ENCODE measurements at places on chromosomes 7 and 10. TPM values are rescaled to one million over a fixed set of nuclear protein-coding genes. Genes with fewer than 3 reads are reported as not detected.

Gene KLHL7
- 19.9 TPM for total RNA-seq

DNA sequence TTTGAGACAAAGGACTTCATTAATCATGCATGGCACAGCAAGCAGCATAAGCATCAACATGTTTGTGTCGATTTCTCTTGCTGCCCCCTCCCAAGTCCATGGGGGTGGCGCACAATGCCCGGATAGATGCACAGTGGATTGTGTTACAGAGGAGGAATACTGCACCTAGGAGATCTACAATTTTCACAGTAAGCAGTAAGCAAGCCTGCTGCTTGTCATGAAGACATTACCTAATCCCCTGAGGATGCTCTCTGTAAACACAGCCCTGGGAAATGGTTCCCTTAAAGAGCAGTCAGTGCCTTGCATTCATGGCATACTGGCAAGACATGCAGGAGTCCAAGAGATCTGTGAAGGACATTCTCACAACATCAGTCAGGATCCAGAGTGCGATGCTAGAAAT, 137.7 kb downstream of the ETV1 start:
- H3K4me1 ChIP-seq, result peaks cover 19% of the 10 kb centered on the region
- H3K27me3 ChIP-seq, result no peaks in the 10 kb centered on the region
- no peak overlapping the region for H3K4me3 ChIP-seq
- no peak overlapping the region for H3K27ac ChIP-seq
- DNase-seq, result no peak

Gene GJC3
- total RNA-seq, result not detected

DNA sequence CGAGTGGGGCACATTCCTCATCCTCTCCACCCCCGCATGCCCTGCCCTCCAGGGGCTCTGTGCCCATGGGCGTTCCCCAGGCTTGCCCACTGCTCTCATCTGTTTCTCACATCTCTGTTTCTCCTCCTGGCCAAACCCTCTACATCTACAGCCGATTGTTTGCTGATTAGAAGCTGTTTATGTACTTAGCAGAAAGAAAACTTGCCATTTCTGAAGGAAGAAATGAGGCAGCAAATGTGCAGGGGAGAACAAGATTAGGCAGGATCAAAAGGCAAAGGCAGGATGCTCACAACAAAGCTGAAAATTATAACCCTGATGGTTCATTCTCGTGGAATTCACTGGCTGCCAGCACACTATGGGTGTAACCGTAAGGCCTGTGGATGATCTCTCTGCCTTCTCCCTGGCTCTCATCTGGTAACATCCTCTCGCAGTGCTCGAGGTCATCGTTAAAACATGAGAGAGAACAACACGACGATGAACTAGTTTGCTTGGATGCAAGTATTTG, 111.6 kb upstream of the KLF14 start:
- no peak for DNase-seq
- no peaks in the 10 kb centered on the region for H3K36me3 ChIP-seq
- H3K27me3 ChIP-seq, result peaks cover 8% of the 10 kb centered on the region
- H3K27ac ChIP-seq, result no peak overlapping the region

Gene NUTM2E
- total RNA-seq, result 0.18 TPM

Gene FGFBP3
- total RNA-seq, result 2.0 TPM

GRCh38 chr10:1368842-1369171, 312.6 kb downstream of the WDR37 start:
- H3K36me3 ChIP-seq, result no peaks in the 10 kb centered on the region
- no peak overlapping the region for H3K27ac ChIP-seq
- H3K4me1 ChIP-seq, result no peaks in the 10 kb centered on the region
- no peak overlapping the region for H3K4me3 ChIP-seq

Gene CALN1
- not detected for total RNA-seq

- H3K27ac ChIP-seq, result peak overlapping the region; percentile 92
- no peaks in the 10 kb centered on the region for H3K27me3 ChIP-seq
- H3K4me3 ChIP-seq, result peak overlapping the region; percentile 35
- H3K4me1 ChIP-seq, result peaks cover 93% of the 10 kb centered on the region
Measured at GRCh38 chr10:6561552-6561951, 18.5 kb downstream of the PRKCQ start.

GRCh38 chr7:77199013-77199966, at the start of gene FGL2:
FGL2 (minus strand) TSS chr7:77199819; CDS start chr7:77199793, 26 bp downstream.
- H3K4me3 ChIP-seq, result peak within 1 kb of the TSS; percentile 78
- H3K4me1 ChIP-seq, result peaks cover 46% of the 10 kb centered on the region
- H3K36me3 ChIP-seq, result peaks cover 4% of the 10 kb centered on the region
- no peaks in the 10 kb centered on the region for H3K27me3 ChIP-seq

DNA sequence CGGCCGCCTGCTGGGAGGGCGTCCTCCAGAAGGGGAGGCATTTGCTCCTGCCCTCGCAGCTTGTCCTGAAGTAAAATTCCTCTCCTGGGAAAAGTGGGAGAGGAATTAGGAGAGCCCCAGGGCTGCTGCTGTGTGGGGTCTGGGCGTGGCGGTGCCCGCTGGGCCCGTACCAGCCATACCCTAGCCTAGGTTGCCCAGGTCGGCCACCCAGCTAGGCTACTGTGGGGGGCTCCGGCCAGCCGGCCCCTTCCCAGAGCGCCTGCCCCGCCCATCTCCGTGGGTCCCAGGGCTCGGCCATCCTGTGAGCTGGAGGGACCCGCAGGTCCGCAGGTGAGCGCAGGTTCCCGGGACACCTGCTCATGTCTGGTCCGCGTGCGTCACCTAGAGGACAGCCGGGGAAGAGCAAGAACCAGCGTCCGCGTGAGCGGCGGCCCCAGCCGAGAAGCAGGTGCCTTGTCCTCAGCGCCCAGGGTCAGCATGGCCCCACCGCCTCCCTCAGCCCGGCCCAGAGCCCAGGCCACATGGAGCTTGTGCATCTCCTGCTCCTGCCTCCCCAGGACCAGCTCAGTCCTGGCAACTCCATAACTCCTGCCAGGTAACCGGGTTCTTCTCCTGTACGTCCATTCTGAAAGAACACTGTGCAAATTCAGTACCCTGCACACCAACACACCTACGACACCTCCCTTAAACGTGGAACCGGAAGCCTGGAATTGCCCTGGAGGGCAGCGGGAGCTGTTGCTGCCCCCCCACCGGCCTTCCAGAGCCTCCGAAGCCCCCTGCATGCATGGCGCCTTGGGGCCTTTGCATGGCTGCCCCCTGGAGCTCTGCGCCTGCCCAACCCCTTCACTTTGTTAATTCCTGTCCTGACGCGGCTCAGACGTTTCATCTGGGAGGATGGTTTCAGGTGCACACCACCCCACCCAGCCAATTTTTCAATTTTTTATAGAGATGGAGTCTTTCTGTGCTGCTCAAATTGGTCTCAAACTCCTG, 22.8 kb upstream of the FOXL3 start:
- H3K27ac ChIP-seq, result no peak overlapping the region
- H3K36me3 ChIP-seq, result peaks cover 6% of the 10 kb centered on the region
- H3K27me3 ChIP-seq, result no peaks in the 10 kb centered on the region

- peaks cover 3% of the 10 kb centered on the region for H3K36me3 ChIP-seq
- no peak for DNase-seq
- no peak overlapping the region for H3K27ac ChIP-seq
- H3K27me3 ChIP-seq, result no peaks in the 10 kb centered on the region
- H3K4me1 ChIP-seq, result peaks cover 18% of the 10 kb centered on the region
Measured at GRCh38 chr7:139722604-139723003, 55.2 kb downstream of the HIPK2 start.

GRCh38 chr10:13106387-13107045, 6.6 kb downstream of the OPTN start:
- H3K27ac ChIP-seq, result peak overlapping the region; percentile 97
- H3K36me3 ChIP-seq, result peaks cover 84% of the 10 kb centered on the region
- no peak for DNase-seq
- peaks cover 84% of the 10 kb centered on the region for H3K4me1 ChIP-seq
- H3K27me3 ChIP-seq, result no peaks in the 10 kb centered on the region
- H3K4me3 ChIP-seq, result peak overlapping the region; percentile 8

DNA sequence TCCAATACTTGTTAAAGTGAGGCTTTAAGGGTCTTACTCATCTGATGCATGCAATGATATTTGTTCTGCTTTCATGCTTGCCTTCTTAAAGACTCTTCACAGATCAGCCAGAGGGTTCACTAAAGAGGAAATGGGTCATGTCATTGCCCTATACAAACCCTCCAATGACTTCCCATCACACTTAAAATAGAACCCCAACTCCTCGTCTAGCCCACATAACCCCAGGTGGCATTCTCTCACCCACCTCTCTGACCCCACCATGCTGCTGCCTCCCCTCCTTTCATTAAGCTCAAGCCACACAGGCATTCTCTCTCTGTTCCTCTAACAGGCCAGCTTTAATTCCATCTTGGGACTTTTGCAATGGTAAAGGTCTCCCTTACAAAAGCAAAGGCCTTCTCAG, 253.6 kb downstream of the GRID1 start:
- no peaks in the 10 kb centered on the region for H3K27me3 ChIP-seq
- no peaks in the 10 kb centered on the region for H3K4me1 ChIP-seq
- no peak overlapping the region for H3K4me3 ChIP-seq
- no peak for DNase-seq
- no peaks in the 10 kb centered on the region for H3K36me3 ChIP-seq
- H3K27ac ChIP-seq, result no peak overlapping the region

DNA sequence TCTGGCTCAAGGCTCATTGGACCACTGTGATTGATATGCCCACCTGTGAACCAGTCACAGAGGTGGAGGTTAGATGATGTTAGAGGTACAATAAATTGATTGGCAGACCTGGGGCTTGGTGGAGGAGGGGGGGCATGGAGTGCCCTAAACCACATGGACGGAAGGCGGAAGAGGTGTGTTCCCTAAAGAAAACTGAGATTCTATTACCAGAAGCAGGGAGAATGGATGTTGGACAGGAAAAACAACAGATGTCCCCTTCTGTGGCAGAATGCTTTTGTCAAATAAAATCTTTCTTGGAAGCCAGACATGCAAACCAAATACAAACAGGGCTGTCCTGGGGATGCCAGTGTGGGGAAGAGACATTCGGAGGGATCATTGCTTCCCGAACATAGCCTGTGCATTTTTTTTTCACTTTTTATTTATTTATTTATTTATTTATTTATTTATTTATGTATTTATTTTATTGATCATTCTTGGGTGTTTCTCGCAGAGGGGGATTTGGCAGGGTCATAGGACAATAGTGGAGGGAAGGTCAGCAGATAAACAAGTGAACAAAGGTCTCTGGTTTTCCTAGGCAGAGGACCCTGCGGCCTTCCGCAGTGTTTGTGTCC, 433.9 kb downstream of the RPS24 start:
- H3K27ac ChIP-seq, result no peak overlapping the region
- H3K36me3 ChIP-seq, result no peaks in the 10 kb centered on the region
- no peaks in the 10 kb centered on the region for H3K4me1 ChIP-seq
- DNase-seq, result no peak
- no peaks in the 10 kb centered on the region for H3K27me3 ChIP-seq

DNA sequence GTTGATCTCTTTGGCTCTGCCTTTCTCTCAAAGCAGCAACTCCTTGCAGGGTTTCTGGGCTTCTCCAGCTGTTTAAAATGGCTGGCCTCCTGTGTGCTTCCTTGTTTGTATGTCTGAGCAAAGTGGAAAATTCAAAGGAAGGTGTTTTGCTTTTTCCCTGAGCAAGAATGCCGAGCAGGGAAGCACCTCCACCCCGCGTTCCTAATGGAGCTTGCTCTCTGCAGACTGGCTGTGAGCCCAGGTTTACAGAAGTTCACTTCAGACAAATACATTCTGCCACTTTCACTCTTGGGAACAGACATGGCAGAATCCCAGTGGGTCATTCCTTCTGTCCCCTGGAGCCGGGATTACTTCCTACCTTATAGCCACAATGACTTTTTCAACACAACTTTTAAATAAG, 181.8 kb upstream of the AGK start:
- DNase-seq, result no peak
- no peak overlapping the region for H3K4me3 ChIP-seq
- H3K4me1 ChIP-seq, result no peaks in the 10 kb centered on the region
- no peak overlapping the region for H3K27ac ChIP-seq
- H3K27me3 ChIP-seq, result peaks cover 6% of the 10 kb centered on the region

DNA sequence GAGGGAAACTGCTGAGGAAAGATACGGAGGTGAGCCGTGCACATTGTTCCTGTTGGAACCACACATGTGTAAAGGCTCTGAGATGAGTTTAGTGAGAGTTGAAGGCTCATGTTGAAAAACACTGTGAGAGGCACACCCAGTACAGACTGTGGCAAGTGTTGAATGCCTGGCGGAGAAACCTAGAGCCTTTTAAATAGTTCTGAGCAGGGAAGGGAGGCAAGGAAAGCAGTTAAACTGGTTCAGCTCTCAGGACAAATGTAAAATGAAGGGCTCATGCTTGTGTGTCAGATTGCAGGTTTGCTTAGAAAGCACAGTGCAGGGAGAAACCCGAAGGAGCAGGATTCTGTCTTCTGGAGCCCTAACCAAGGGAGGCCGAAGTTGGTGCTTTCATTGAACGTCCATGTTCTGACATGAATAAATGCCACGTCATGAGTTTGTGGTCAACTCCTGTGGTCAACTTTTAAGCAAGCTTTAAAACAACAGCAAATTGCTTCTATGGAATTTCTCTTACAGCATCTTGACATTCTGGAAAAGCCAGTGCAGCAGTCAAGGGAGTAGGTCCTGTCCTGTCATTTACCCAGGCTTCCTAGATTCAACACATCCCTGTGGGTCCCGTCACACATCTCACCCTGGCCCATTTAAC, 650.9 kb upstream of the GALNT17 start:
- no peak overlapping the region for H3K27ac ChIP-seq
- H3K27me3 ChIP-seq, result no peaks in the 10 kb centered on the region
- no peak overlapping the region for H3K4me3 ChIP-seq
- no peaks in the 10 kb centered on the region for H3K4me1 ChIP-seq
- no peak for DNase-seq

DNA sequence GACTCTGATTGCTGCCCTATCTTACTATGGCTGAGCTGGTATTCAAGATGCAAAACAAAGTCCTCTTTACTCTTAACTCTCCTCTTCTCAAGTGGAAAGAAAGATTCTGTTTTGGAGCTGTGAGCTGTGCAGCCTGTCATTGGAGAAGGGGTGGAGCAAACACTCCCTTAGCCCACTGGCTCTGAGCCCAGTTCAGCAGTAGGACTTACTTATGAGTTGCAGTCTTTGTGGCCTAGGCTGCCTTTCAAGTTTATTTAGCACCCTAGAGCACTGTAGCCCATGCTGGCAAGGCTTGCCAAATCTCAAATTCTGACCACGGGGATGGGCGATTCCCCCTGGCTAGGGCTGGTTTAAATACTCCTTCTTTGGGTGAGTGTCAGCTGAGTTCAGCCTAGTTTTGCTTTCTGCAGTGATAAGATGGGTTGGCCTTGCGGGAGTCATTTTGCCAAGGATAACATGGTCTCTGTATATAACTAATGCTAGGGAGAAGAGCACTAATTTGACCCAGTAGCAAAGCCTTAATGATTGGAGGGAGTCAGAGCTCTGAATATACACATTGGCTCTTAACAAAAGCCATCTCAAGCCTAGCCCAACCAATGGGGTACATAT, 110.2 kb downstream of the MYO3A start:
- no peaks in the 10 kb centered on the region for H3K36me3 ChIP-seq
- no peak overlapping the region for H3K4me3 ChIP-seq
- no peaks in the 10 kb centered on the region for H3K27me3 ChIP-seq
- no peak overlapping the region for H3K27ac ChIP-seq

DNA sequence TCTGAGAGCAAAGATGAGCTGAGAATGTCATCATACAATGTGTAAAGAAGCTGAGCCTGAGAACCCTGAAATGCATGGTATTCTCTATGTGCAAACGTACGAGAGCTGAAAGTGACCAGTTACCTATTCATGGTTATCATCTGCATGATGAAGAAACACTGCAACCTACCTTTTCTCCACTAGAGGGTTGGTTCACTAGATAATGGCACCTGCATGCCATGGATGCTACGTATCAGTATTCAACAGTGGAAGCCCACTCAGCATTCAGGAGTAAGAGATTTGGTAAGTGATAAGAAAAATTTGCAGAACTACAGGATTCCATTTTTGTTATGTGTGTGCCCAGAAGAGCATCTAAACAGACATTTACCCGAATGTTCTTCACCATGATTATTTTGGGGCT, 145.4 kb downstream of the PTPRN2 start:
- peaks cover under 1% of the 10 kb centered on the region for H3K27me3 ChIP-seq
- H3K27ac ChIP-seq, result no peak overlapping the region
- H3K36me3 ChIP-seq, result no peaks in the 10 kb centered on the region
- no peak overlapping the region for H3K4me3 ChIP-seq

Data from activated CD4-positive, alpha-beta memory T cell treated with anti-CD3 and anti-CD28 coated beads, Interleukin-2, amount 10 ng/mL, durations not matched to agents 7 days and 5 days (primary cell).